Aorta (tissue), 5 donors: ENCODE measurements at places on chromosomes 7 and 10.

DNA sequence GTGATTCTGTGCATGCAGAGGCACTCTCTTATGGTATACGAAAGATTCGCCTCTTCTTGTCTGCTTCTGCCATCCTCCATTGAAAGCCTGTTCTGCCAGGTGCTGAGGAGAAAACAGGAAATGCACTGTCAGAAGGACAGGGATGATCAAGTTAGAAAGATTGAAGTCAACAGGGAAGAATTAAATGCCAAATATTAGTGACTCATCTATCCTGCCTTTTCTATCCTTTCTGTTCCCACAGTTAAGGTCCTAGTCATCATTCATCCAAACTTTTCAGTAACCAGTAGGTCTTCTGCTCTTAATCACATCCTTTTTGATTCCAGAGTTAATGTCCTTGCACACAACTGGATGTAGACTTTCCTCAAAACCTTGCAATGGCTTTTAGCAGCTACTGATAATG, 4.8 kb upstream of the ZNF783 start:
- H3K27ac ChIP-seq, result no peak overlapping the region
- H3K4me3 ChIP-seq, result no peak overlapping the region
- peaks cover 3% of the 10 kb centered on the region for H3K36me3 ChIP-seq
- no peak for DNase-seq
- no peaks in the 10 kb centered on the region for H3K27me3 ChIP-seq

DNA sequence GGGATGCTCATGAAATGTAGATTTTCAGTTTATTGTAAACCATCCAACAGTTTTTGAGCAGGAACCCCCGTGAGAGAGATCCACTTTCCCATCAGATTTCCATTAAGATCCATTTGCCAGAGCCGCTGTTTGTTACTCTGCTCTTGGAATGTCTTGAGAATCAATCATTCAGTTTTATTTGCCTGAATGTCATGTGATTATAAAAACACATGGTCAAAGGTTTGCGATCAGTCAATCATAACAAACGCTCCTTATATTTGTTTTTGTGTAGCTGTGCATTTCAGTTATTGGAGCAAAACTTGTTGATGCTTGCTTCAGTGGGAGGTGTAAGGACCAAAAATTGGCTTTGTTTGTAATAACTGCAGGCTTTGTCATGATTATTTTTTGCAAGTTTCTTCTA, 155.8 kb upstream of the RHOBTB1 start:
- no peak for DNase-seq
- H3K4me3 ChIP-seq, result no peak overlapping the region
- no peak overlapping the region for H3K27ac ChIP-seq
- no peaks in the 10 kb centered on the region for H3K4me1 ChIP-seq

GRCh38 chr7:157925383-157925875, 588.6 kb downstream of the DNAJB6 start:
- DNase-seq, result no peak
- H3K4me3 ChIP-seq, result no peak overlapping the region
- H3K36me3 ChIP-seq, result no peaks in the 10 kb centered on the region
- no peaks in the 10 kb centered on the region for H3K4me1 ChIP-seq
- no peaks in the 10 kb centered on the region for H3K27me3 ChIP-seq
- H3K27ac ChIP-seq, result no peak overlapping the region

- no peak overlapping the region for H3K27ac ChIP-seq
- H3K4me3 ChIP-seq, result no peak overlapping the region
- no peaks in the 10 kb centered on the region for H3K27me3 ChIP-seq
- no peaks in the 10 kb centered on the region for H3K4me1 ChIP-seq
- no peaks in the 10 kb centered on the region for H3K36me3 ChIP-seq
These were observed 366.5 kb upstream of the SEMA3C start for GRCh38 chr7:81285142-81285871.

- H3K36me3 ChIP-seq, result no peaks in the 10 kb centered on the region
- no peaks in the 10 kb centered on the region for H3K4me1 ChIP-seq
- H3K27me3 ChIP-seq, result no peaks in the 10 kb centered on the region
- H3K4me3 ChIP-seq, result no peak overlapping the region
- no peak for DNase-seq
These were observed 236.2 kb downstream of the DNAJB9 start for GRCh38 chr7:108805808-108806397.

DNA sequence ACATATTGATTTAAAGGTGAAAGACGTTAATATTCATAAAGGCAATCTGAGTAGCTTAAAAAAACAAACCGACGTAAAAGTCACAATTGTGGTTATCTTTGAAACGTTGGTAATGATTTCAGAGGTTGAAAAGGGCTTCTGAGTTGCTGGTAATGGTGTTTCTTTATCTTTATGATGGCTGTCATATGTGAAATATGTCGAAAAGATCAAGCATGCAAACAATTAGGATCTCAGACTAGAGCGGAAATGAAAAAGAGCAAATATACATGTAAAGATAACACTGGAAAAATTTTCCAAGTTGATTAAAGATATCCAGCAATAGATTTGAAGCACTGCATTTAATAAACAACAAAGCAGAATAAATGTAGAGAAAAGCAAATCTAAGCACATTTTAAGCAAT, 998.3 kb upstream of the MBL2 start:
- H3K4me1 ChIP-seq, result no peaks in the 10 kb centered on the region
- no peaks in the 10 kb centered on the region for H3K27me3 ChIP-seq
- no peaks in the 10 kb centered on the region for H3K36me3 ChIP-seq
- H3K4me3 ChIP-seq, result no peak overlapping the region
- no peak for DNase-seq
